ENCODE measurements at places on chromosomes 2 and 18. TPM values are rescaled to one million over a fixed set of nuclear protein-coding genes. Genes with fewer than 3 reads are reported as not detected.

UGT1A1 gene
- total RNA-seq: 0.10 TPM

GAL3ST2 gene
- 0.30 TPM for total RNA-seq

RTP5 gene
- total RNA-seq: not detected

AKAIN1 gene
- not detected for total RNA-seq

- no peak for DNase-seq
Observed at GRCh38 chr2:50591642-50592041, 440.3 kb downstream of the NRXN1 start.

- DNase-seq: no peak
Observed at GRCh38 chr18:58700209-58700608, 28.9 kb downstream of the MALT1 start.

GRCh38 chr18:75279381-75279780, 68.8 kb downstream of the TSHZ1 start:
- DNase-seq: no peak

DNA sequence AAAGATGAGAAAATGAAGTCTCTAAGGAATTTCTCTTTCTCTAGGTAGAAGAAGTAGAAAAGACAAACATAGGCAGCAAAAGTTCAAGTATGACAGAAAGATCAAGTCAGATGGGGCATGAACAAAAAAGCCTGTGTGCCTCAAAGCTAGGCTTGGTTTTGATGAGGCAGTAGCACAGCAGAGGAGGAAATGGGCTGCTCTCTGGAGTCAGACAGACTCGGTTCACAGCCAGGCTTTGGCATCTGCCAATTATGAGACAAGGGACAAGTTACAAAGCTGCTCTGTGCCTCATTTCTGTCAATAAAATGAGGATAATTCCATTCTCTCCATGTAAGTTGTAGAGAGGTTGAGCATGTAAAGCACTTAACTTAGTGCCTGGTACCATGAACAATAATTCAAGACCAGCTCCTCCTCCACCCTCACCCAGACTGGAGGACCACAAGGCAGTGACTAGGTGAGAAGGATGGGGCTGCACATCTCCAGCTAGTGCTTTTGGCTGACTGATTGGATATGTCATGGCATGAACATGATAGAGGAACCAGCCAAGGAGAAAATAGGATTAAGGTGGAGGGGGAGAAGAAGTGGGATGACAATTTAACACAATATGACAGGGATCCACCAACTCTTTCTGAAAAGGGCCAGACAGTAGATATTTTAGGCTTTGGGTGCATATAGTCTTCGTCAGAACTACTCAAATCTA, 84.6 kb downstream of the TMEM163 start:
- DNase-seq: no peak

Measured in skin of body (tissue), 3 donors.